ENCODE measurements at places on chromosomes 2 and 18.

- DNase-seq: no peak
Observed at GRCh38 chr2:71419145-71419544, 34.2 kb upstream of the DYSF start.

GRCh38 chr2:127106991-127107621 is at the start of gene BIN1:
Gene BIN1 (minus strand): TSS chr2:127107154. CDS start chr2:127106943, 211 bp downstream.
- DNase-seq: peak; percentile 57

GRCh38 chr2:7740114-7740513 is 822.9 kb downstream of the RNF144A start:
- no peak for DNase-seq

GRCh38 chr2:240506406-240507059 is 51.3 kb downstream of the ANKMY1 start:
- DNase-seq: no peak

DNA sequence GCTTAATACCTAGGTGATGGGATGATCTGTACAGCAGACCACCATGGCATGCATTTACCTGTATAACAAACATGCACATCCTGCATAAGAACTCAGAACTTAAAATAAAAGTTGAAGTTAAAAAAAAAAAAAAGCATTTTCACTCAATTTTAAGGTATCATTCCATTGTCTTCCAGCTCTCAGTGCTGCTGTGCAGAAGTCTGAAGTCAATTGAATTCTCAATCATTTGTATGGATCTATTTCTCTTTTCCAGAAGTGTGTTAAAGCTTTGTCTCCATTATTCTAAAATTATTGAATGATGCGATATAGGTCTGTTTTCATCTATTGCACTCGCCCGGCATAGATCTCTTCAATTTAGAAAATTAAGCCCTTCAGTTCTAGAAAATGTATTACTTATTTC is 202.5 kb upstream of the EPAS1 start:
- no peak for DNase-seq

DNA sequence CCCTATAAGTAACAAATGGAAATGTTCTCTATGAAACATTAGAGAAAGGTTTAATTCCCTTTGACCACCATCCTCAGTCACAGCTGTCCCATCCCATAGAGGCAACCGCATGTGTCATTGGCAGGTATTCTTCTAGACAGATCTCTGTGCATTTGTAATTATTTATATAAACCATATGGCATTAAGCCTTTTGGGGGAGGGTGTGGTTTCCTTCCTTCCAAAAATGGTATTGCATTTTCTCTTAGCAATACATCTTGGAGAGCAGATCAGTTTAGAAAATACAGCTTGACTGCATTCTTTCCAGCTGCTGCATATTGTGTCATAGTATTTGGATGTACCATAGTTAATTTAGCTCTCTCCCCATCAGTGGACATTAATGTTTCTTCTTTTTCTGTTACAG is 57.7 kb downstream of the LCLAT1 start:
- no peak for DNase-seq

- DNase-seq: no peak
Observed at GRCh38 chr2:241762321-241762932, 14.2 kb upstream of the GAL3ST2 start.

GRCh38 chr2:8479298-8479697 is 202.6 kb upstream of the ID2 start:
- DNase-seq: no peak

DNA sequence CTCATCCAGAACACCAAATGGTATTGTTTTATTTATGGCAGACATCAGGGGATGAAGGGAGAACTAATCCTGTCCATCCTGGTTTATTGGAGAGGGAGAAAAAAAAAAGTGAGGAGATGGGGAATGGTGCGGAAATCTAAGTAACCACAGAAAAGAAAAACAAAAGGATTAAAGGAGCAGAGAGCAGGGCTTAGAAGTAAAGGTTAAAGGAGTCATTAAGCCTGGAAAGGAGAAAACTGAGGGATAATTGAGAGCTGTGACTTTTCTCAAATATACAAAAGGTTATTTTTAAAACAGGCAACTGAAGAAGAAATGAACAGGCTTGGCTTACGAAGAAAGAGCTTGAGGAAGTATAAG is 127.2 kb upstream of the PPP1CB start:
- DNase-seq: no peak

GRCh38 chr2:219723311-219723710 is 95.9 kb downstream of the SLC4A3 start:
- DNase-seq: no peak

DNA sequence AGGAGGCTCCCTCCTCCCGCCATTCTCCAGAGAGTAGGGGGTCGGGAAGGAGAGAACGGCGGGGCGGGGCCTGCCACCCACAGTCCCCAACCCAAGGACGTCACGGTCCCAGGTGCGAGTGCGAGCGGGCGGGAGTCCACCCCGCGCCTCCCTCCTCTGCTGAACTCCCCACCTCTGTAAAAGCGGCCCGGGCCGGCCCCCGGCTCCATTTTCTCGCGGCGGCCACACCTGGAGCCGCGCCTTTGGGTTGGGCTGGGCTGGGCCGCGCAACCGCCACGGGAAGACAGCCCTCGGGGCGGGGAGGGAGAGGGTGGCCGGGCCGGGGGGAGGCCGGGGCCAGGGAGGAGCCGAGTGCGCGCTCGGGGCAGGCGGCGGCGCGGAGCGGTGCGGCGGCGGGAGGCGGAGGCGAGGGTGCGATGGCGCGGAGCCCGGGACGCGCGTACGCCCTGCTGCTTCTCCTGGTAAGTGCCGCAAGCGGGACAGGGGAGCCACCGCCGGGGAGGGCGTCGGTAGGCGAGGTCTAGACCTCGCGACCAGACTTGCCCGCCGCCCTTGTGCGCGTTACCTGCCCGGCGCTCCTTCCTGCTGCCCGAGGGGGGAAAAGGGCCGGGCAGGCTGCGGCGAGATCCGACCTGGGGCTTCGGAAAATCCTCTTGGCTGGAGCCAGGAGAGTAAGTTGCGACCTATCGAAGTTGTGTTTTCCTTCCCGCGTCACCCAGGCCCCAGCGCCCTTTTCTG is at the start of gene DSG2:
Gene DSG2 (plus strand): TSS at position 342 of the 738 bp plus-strand sequence. CDS start 75 bp downstream, at position 417.
- DNase-seq: no peak

GRCh38 chr2:20642055-20642971 is 8.6 kb downstream of the HS1BP3 start:
- peak; percentile 56 for DNase-seq

- no peak for DNase-seq
Observed at GRCh38 chr2:170578606-170579005, 136.5 kb upstream of the SP5 start.

DNA sequence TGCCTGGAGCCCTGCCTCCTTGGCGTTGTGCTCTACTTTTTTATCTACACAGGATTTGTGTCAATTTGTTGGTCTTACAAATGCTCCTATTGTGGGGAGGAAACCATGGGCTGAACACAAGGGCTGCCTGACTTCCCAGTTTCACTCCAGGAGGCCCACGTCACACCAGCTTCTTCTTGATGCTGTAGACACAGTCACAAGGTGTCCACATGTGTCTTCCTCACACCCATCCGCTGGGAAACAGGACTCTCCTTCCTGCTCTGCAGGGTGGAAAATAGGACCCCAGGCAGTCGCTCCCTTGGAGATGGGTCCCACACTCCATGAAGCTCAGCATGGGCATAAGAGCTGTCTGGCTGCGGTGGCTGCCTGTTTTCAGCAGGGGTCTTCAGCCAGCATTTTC is 468.2 kb downstream of the EPHA4 start:
- DNase-seq: no peak

GRCh38 chr18:47754311-47755101 is 176.0 kb downstream of the SMAD2 start:
- peak; percentile 13 for DNase-seq

DNA sequence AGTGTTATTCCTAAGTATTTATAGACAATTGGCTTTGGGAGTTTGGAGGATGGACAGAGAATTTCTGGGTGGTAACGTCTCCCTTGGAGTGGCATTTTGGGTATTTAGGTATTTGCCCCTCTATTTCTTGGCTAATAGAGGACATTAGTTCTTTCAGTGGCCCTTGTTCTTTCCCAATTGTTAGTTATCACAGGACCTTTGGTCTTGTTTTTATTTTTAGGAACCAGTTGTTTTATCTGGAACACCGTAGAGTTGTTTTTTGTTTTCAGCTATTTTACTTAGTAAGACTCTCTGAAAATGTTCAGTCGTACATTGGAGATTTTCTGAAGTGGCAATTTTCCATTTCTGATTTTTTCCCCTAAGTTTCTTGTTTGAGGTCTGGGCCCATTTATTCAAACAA is 40.5 kb upstream of the TNFRSF11A start:
- DNase-seq: no peak

DNA sequence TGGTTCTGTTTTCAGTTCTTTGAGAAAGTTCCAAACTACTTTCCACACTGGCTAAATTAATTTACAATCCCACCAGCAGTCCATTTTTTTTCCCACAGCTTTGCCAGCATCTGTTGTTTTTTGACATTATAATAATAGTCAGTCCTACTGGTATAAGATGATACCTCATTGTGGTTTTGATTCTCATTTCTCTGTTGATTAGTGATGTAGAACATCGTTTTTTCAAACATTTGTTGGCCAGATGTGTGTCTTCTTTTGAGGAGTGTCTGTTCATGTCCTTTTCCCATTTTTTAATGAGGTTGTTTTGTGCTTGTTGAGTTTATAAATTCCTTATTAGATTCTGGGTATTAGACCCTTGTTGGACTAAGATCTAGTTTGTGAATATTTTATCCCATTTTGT is 376.8 kb upstream of the NT5C1B start:
- DNase-seq: no peak

GRCh38 chr2:222088561-222088960 is 210.2 kb downstream of the PAX3 start:
- no peak for DNase-seq
